Amygdala (tissue), 56 donors: ENCODE measurements at places on chromosomes 2 and 18.

DNA sequence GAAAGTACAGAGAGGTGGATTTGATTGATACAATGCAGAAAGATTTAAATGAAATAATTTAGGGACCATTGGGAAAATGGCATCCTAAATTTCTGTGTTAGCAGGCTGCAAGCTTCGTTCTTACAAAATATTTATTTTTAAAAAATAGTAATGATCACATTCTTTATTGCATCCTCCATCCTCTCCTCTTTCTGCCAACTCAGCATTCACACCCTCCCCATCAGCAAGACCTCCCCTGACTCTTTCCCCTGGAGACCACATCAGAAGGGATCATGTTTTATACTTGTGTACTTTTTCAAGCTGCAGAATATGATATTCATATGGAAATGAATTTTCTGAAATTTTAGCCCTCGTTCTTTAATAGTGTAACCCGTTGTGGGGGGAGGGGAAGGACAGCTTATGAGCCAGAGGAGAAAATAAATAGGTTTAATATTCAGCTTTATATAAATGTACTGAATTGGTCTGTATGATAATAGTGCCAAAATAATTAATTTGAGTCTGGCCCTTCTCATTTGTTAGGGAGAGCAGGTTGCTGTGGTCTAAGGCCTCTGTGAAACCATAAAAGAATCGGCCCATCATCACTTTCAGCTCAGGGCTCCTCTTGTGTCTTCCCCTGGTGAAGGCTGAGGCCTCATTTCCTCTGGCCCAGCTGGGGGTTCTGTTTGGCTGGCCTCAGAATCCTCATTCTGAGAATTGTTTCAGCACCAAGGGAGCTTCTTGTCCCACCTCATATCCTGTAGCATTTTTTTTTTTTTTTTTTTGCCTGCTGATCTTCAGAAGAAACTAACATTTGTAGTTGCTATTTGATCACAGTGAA, 330.8 kb downstream of the TXNL1 start:
- no peak for DNase-seq

GRCh38 chr18:63236921-63237846, 82.4 kb downstream of the BCL2 start:
- no peak for DNase-seq

- DNase-seq, result no peak
Measured at GRCh38 chr2:167987558-167987957, 259.8 kb downstream of the STK39 start.

DNA sequence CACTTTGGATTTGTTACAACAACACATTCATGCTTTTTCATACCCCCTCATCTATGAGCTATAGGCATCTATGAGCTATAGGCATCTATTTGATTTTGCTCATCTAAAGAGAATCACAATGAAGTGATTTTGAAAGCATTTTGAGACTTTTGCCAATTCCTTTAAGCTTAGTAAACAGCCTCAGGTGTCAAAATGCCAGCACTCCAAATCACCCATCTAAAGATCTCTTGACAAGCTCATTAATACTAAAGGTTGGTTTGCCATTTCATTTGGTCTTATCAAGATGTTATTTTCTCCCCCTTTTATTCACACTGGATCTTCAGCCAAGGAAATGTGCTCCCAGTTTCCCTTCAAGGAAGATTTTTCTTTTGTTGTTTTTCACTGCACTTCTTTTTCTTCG, 110.7 kb upstream of the TLK1 start:
- no peak for DNase-seq

- DNase-seq, result no peak
Measured at GRCh38 chr2:1730015-1730927, 14.0 kb downstream of the PXDN start.

DNA sequence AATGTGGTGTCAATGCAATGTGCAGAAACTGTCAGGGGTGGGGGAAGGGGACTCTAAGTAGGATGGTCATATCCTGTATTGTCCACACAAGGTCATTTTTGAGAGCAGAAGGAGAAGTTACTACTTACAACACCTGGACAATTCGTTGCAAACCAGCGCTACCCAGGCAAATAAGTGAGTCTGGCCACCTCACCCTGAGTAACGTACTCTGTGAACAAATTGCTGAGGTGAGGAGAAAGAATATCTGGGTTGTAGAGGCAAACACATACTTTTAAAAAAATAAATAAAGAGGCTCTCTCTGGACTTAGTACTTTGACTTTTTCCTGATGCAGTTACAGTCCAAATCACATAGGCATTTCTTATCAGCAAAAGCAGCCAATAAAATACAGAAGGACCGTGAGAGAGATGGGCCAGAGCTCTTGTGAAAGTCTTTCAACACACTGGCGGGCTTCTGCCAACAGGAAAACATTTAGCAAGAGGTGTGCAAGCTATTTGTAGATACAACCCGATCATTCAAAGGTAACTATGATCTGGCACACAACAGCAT, 268.2 kb upstream of the ID2 start:
- no peak for DNase-seq

DNA sequence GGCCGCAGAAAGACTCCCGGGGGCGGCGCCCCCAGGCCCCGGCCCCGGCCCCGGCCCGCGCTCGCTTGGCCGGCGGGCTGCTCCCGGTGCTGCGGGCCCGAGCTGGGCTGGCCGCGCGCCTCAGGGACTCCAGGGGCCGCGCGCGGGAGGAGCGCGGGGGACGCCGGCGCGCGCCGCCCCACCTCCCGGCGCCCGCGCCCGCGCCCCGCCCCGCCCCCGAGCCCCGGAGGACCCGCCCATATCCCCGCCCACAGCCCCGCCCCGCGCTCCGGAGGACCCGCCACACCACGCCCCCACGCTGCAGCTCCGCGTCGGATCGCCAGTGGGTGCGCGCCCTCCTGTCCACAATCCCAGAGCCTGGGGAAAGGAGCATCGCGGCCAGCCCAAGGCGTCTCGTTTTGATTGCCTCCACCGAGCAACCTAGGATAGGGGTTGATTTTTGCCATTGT, at the start of gene PARD6G:
Gene PARD6G (minus strand): TSS at position 122 of the 449 bp plus-strand sequence. CDS start 166 bp downstream, outside the sequence.
- DNase-seq, result peak; percentile 89

DNA sequence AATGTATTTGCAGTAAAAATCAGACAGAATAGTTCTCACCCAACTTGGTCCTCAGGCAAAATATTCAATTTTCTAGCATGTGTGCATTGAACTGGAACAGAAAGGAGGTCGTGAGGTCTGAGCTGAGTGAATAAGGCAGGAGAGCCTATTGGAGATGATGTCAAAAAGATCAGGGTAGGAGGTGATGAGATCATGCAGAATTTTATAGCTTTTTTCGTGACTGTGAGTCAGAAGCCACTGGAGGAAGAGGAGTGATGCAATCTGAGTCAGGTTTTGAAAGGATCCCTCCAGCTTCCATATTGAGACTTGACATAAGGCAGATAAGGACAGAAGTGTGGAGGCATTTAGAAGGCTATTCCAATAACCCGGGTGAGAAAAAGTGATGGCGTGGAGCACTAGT, 299.5 kb upstream of the SOX11 start:
- no peak for DNase-seq

DNA sequence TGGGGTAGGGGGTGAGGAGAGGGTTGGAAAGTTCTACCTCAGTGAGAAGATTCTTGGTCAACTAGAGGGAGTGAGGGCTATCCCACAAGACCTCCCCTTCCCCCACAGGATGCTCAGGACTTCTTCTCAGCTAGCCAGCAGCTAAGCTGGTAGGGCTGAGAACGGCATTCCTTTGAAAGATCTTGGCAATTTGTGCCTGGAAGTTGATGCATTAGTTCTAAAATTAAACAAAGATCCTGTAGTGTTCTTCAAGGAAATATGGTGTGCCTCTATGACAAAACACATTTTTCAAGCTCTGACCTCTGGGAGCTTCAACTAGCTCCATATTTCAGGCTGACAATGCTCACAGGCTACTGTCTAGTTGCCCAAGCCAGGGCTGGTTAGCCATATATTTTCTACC, 2.3 kb downstream of the LYPD1 start:
- DNase-seq, result no peak

DNA sequence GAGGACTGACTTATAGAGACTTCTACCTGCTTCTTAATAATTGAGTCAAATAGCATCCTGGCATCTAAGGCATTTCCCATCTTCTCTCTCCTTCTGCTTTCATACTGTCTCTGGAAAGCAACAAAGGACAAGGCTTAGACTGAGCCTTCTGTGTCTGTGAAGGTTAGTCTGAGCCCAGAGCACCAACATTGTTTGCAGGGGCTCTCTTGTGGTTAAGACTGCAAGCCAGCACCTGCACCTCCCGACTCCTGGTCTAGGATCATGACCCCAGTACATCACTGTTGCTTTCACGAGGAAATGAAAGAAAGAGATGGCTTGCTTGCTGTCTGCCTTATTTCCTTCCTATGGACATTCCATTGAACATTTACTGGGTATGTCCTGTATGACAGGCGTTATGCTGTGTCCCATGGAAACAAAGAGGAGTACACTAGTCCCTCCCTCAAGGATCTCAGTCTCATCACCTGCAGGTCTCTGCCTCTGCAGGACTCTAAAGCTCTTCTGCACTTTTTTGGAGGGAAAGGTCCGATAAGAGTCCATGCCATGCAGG, 315.8 kb upstream of the EPAS1 start:
- no peak for DNase-seq

GRCh38 chr2:691821-692761, 14.9 kb upstream of the TMEM18 start:
- DNase-seq, result no peak

DNA sequence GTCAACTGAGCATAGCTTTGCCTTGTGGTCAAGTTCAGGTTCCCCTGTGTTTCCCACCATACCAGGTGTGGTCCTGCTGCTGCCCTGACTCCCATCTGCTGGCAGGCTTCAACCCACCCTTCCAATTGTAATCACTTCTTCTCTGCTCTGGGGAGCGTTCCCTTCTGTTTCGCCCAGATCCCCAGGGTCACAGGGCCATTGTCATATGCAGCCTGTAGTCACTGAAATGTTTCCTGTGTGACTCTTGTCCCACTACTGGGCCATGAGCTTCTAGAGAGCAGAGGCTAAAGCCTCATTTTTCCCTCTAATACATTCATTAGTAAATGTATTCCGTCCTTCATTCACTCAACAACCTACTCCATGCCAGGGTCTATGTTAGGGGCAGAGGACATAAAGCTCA, 75.0 kb upstream of the LAPTM4A start:
- no peak for DNase-seq

DNA sequence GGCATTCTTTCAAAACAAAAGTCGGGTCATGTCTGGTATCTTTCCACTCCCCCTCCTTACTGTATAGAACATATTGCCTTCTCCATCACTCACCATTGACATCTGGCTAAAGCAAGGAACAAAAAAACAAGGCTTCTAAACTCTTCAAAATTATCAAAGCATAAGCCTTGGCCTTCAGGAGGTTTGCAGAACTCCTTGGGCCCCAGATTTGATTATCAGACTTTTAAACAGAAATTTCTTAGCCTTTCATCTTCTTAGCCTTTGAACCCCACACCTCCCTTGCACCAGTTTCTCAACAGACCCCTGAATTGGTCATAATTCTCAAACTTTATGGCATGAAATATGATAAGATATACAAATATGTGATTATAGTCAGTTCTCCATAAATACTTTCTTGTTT, 59.8 kb upstream of the XDH start:
- DNase-seq, result no peak

GRCh38 chr18:23114911-23115310, 20.4 kb upstream of the CABLES1 start:
- DNase-seq, result no peak

DNA sequence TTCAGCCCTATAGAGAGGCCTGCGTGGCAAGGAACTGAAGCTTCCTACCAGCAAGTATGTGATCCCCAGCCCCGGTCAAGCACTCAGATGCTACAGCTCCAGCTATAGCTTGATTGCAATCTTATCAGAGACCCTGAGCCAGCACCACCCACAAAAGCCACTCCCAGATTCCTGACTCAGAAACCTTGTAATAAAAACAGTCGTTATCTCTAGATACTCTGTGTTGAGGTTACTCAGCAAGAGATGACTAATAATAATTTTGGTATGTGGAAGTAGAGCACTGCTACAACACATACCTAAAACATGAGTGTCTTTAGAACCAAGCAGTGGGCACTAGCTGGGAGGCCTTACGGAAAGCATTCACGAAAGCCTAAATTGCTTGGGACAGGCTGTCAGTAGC, 216.9 kb downstream of the UXS1 start:
- no peak for DNase-seq

DNA sequence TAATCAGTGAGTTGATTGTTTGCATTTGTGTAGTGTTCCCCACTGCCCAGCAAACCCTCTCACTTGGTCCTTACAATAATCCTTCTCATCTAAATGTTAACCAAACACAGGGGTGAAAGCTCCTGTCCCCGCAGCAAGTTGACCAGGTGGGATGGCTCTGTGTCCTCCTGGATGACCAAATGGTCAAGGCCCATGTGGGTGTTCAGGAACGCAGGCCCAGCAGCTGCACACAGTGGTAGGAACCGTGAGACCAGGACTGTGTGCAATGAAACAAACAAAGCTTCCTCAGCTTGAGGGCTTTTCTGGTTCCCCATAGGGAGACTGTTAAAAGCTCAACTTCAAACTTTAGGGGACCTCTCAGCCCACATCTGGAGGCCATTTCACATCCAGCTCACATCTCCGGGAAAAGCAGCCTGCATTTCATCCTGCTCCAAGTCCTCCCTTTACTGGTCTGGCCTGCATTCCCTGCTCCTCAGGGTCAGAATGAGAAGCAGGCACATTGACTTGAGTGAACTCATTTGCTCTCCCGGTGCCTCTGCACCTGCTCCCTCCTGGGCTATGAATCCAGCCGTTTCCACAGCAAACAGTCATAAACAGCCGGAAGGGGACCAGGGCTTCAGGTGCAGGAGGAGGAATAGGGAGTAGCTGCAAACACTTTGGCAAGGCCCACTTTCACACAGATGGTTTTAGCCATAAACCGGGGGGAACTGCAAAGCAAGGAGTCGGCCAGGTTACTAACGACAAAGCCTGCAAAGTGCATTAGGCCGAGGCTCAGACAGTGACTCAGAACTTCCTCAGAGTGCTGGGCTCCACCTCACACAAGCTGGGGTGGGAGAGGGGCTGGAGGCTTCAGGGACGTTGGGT, 144.7 kb downstream of the CAPN13 start:
- no peak for DNase-seq

DNA sequence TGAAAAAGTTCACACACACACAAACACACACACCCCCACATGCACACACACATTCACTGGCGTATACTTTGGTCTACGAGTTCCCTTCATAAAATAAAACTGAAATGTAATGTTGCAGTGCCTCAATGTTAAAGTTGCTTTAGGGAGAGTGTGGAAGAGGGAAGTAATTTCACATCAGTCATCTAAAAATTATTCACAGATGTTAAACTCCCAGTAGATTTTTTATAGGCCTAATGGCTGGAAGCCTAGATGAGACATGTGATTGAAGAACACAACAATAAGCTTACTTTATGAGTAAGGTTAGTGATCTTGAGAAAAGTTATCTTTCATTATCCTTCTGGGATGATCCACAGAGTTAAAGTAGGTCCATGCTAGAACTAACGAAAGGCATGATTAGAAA, 506.7 kb upstream of the CNTNAP5 start:
- DNase-seq, result no peak
